Erythroblast (primary cell): ENCODE measurements at places on chromosomes 2 and 18.
A peak's percentile ranks its signal among the peaks of the same experiment; 100 is the strongest.

DNA sequence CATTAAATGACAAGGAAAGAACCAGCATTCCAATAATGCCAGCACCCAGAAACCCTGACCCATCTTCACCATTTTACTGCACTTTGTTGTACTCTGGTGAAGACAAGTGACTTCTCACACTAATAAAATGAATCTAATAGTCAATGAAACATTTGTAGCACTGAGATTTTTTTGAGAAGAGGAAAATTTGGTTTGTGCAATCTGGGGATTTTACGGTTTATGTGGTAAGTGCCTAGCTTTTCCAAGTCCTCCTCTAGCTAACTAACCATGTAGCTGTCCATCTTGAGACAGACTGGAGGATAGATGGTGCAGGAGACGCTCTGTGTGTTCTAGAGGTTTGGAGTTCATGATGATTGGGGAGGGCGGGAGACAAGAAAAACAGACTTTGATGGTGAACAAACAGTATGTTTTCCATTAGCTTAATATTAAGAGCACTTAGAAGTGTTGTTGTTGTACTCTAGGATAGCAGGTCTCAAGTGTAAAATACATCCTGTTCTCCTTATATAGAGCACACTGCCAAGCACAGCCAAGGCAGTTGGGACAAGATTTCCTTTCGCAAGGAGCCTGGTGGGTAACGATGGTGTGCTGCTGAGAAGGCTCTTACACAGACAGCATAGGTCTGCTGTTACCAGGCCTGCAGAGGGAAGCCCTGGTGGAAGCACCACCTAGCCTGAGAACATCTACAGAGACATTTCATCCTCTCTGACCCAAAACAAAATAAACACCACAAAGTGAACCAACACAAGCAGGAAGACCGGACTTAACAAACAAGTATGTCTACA lies 83.7 kb downstream of the BCL11A start:
- no peak for DNase-seq

GRCh38 chr2:57465967-57466366 lies 580.6 kb upstream of the VRK2 start:
- no peak for DNase-seq

DNA sequence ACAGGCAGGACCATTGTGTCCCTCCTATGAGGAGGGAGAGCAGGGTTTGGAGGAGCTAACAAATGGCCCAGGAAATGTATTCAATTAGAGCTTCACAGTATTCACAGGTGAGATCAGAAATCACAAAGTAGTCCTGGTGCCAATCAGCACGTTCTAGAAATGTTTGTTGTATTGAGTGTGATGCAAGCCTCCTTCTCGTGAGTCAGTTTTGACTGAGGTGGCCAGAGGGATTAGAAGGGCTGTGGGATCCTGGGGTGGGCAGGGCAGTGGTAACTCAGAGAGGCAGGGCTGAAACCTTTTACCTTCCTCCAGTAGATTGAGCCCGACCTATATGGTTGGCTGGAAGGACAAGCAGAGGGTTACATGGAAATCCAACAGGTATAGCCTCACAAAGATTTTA lies 95.0 kb downstream of the BOD1L2 start:
- DNase-seq, result no peak

- peak; percentile 18 for DNase-seq
These were observed 108.2 kb upstream of the CAPN13 start for GRCh38 chr2:30915486-30915885.

DNA sequence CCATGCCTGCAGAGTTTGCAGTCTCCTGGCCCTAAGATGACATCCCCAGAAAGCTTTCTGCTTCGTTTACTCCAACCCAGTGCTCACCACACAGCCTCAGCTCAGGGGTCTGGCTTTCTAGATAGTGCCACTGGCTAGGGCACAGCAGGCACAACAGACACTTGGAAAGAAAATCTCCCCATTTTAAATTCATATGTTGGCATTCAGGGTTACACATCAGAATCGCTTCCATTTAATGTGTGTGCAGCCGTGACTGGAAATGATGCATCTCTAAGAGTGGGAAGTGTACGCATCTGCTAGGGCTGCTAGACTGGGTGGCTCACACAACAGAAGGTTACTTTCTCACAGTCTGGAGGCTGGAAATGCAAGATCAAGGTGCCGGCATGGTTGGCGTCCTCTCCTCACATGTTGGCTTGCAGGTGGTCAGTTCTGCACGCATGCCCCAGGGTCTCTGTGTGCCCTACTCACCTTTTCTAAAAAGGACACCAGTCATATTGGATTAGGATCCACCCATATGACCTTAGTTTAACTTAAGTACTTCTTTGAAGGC lies 329.4 kb upstream of the RAB12 start:
- DNase-seq, result no peak

GRCh38 chr18:840023-840408 lies 28.0 kb upstream of the YES1 start:
- peak; percentile 46 for DNase-seq

DNA sequence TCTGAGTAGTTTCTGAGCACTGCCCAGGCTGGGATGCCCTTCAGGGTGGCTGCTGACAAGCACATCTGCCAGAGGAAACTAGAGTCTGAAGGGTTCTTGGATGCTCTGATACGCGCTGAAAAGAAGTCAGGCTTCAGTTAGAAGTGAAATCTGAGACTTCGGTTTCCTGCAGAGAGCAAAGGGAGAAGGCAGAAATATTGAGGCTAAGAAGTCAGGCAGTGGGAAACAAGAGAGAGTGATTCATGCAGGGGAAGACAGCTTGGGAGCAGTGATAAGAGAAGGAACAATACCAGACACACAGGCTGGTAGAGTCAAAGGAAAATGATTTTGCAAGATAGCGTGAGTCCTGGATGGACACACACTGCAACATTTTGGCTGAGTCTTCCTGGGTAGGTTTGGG lies 51.0 kb upstream of the BOD1L2 start:
- no peak for DNase-seq

- DNase-seq, result no peak
These were observed 875 bp downstream of the C18orf63 start for GRCh38 chr18:74316257-74317170.

DNA sequence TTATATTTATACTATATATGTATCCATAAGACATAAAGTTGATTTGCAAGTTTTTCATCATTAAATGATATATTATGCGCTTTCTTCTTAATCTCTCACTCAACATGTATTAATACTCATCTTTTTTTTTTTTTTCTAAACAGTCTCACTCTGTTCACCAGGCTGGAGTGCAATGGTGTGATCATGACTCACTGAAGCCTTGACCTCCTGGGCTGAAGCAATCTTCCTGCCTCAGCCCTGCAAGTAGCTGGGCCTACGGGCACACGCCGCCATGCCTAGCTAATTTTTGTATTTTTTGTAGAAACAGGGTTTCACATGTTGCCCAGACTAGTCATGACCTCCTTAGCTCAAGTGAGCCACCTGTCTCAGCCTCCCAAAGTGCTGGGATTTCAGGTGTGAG lies 51.4 kb upstream of the MAP4K3 start:
- DNase-seq, result no peak

DNA sequence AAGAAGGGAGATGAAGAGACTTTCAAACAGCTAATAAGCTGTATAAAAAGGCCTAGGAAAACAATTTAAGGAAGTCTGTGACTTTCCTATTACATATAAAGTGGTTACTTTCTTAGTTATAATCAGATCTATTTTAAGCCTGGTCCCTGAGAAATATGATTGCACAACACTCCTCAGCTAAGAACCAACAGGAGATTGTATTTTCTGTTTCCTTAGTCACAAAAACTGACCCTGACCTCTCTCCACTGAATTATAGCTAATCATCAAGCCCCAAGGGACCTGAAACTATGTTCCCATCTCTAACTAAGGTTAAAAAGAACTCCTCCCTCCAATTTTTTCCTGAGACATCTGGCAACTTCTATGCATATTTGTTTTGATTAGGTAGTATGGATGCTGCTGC lies 106.9 kb downstream of the ROCK1 start:
- DNase-seq, result no peak

DNA sequence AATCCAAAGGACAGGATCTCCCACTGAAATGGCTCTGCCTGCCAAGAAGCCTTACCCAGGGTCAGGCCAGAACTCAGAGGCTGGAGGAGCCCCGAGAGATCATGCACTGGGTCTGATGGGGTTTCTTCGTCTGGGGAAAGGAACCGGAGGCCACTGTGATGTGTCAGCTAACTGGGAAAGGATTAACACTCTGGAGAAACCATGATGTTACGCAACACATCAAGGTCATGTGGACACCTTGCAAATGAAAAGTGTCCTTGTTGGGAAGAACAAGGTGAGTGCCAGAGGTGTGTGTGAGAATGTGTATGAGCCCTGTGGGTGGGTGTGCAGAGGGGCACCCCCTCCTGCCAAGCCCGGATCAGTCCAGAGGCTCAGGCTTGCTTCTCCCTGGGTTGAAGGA lies 86.9 kb downstream of the CRACDL start:
- no peak for DNase-seq

GRCh38 chr2:216327447-216327935 lies 44.8 kb downstream of the MARCHF4 start:
- DNase-seq, result no peak

DNA sequence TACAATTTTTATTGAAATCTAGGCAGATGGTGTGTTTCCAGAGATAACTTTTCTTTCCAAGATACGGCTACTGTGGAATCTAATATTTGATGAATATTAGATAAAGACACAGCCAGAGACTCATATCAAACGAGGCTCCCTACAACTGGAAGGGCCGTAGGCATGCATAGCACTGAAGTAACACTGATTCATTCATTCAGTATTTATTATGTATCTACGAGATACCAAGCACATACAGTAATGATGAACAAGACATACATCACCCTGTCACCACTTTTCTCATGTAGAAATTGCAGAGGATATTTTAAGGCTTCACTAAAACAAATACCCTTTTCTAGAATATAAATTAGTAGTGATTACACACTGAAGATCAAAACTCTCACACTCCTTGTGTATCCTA lies 74.5 kb downstream of the KCTD18 start:
- no peak for DNase-seq

DNA sequence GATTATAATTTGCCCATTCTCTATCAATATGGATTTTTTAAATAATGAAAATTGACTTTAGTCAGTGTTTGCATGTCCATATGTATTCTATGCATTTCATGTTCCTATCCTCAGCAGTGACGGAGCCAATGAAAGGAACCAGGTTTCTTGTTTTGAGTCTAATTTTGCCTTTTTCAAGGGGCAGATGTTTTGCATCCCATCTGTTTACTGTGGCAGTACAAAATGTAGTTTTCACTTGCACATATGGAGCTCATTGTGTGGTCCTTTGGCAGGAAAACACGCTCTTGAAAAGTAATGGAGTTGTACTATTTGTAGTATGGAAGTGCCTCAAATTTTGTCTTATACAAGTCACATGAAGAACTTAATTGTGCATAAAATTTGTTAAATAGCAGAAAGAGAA lies 127.8 kb downstream of the AGPS start:
- DNase-seq, result no peak

DNA sequence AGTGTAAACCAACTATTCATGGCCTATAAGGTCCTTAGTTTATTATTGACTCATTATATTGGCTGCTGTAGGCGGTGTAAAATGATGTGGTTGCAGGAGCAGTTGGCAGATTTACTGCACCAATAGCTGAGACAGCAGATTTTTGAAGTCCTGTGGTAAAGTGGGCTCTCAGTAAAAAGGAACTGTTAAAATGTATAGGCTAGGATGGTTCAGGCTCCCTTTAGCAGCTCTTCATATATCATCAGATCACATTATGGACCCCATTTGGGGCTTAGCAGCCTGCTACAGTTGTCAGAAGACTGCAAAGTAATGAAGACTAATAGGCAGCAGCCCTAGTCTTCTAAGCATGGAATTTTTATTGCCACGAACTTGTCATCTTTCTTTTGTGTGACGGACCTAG lies 27.8 kb downstream of the MTX2 start:
- DNase-seq, result no peak

GRCh38 chr2:68579689-68580088 lies 63.7 kb upstream of the PROKR1 start:
- DNase-seq, result no peak

- DNase-seq, result peak; percentile 63
These were observed 1.7 kb downstream of the FZD7 start for GRCh38 chr2:202035089-202035940.

GRCh38 chr2:184654945-184655344 lies 56.6 kb downstream of the ZNF804A start:
- no peak for DNase-seq

GRCh38 chr2:198700319-198700718 lies 757.4 kb downstream of the SATB2 start:
- DNase-seq, result no peak

DNA sequence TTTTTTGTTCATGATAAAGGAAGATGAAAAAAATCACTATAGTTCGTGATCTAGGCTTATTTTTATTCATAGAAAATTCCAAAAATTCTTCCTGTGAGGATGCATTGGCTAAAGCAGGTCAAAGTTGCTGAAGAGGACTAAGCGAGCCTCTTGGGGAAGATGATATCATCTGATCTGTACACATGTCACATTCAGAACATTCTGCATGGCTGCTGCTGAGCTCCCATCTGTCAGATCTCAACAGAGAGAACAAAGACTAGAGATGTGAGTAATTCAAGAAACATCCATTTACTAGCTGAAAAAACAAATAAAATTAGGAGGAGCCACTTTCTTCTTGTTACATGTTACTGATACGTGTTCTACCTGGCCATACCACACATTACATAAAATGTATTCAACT lies 518.6 kb upstream of the FSIP2 start:
- no peak for DNase-seq

GRCh38 chr2:98730707-98731040 lies 258 bp downstream of the MGAT4A start:
- DNase-seq, result peak; percentile 66

DNA sequence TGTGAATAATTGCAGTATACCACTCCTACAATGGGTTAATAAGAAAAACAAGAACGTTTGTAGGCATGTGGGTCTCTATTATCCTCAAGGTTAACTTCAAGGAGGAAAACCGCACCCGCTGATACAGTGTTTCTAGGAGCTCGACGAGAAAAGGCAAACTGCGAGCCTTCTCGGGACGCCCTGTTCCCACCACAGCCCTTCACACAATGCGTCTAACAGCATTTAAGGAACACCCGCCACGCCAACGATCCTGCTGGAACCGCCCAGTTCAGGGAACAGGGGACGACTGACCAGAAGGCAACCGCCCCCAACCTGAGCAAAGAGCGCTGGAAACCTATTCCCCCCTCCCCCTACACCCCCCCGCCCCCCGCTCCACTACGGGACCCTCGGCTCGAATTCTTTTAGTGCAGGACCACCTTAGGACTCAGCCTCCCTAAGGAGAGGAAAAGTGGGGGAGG lies 710 bp upstream of the TMSB10 start:
- peak; percentile 11 for DNase-seq
